ENCODE measurements at places on chromosomes 4 and X. TPM values are rescaled to one million over a fixed set of nuclear protein-coding genes. Genes with fewer than 3 reads are reported as not detected.

The NIPAL1 gene
- total RNA-seq, result 3.3 TPM

The USP9X gene
- 79.5 TPM for total RNA-seq

The HMX1 gene
- not detected for total RNA-seq

The ZNF185 gene
- 3.3 TPM for total RNA-seq

The IGFBP7 gene
- not detected for total RNA-seq

The CT83 gene
- total RNA-seq, result not detected

The STOX2 gene
- not detected for total RNA-seq

The NLGN4X gene
- not detected for total RNA-seq

DNA sequence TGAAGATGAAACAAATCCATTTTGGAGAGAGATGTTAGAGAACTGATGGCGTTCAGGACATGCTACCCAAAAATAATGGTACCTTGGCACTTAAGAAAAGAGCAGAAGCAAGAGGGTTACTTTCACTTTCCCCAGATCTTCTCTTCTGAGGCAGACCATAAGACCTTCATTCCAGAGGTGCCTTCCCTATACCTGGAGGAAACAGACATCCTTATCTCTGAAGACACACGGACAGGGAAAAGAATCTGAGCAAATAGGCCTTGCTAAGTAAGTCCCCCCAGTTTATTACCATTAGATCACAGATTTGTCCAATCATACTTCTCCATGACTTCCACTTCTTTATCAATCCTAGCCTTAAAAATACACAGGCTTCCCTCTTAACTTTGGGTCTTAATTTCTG lies 2.0 kb upstream of the FGF2 start:
- no peak for DNase-seq

- DNase-seq, result no peak
These were observed 55.8 kb downstream of the FGF16 start for GRCh38 chrX:77502951-77503525.

GRCh38 chr4:7966281-7967062 lies 26.8 kb upstream of the AFAP1 start:
- no peak for DNase-seq

- DNase-seq, result no peak
These were observed 223.2 kb upstream of the TEX13C start for GRCh38 chrX:125096469-125096868.

GRCh38 chr4:15139599-15139998 lies 137.3 kb downstream of the CPEB2 start:
- DNase-seq, result no peak

- DNase-seq, result no peak
These were observed 22.2 kb downstream of the PHKA2 start for GRCh38 chrX:18961686-18962085.

DNA sequence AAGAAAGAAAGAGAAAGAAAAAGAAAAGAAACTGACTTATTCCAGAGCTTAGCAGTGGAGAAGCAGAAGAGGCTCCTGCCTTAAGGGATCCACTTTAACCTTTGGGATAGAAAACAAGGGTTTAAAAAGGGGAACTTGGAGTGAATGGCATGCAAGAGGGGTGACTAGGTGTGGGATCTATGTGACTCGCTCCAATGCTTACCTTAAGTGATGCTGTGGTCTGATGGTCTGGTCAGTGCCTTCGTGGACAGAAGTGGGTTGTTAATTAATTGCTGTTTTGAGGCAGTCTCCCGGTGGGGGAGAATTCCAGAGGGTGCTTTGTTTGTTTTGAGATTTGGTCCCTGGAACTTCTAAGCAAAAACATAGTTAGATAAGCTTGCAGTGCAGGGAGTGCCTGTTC lies 21.1 kb upstream of the RHOXF1 start:
- no peak for DNase-seq

DNA sequence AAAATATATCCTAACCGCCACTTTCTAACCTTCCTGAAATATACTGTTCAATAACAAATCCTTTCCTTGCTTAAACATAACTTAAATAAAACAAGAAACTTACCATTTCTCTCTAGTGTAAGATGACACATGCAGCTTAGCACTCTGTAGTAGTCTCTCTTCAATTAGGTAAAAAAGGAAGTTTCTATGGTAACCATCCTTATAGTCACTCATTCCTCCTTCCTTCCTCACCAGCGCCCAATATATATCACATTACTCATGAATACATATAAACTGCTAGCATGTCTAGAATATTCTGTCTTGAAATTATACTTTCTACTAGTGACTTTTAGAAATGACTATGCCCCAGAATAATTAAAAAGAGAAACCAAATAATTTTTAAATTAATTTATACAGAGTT lies 112.2 kb downstream of the SNCA start:
- DNase-seq, result no peak

DNA sequence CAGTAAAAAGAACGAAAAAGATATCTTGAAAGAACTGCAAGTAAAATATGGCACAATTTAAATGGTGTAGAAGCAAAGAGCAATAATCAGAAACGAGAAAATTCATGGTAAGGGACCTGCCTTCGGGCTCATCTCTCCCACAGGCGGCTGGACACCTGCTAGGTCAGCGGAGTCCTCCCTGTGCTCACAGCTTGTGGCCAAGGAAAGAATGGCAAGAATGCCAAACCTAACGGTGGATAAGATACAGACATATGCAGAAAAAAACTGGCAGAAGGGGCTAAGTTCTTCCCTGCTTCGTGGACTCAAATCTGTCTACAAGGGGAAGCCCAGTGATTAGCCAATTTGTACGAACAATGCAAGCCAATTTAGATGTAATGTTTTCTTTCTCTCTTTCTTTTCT lies 152.1 kb upstream of the VCX start:
- no peak for DNase-seq

GRCh38 chrX:18377796-18378195 lies 23.3 kb upstream of the SCML2 start:
- DNase-seq, result no peak

DNA sequence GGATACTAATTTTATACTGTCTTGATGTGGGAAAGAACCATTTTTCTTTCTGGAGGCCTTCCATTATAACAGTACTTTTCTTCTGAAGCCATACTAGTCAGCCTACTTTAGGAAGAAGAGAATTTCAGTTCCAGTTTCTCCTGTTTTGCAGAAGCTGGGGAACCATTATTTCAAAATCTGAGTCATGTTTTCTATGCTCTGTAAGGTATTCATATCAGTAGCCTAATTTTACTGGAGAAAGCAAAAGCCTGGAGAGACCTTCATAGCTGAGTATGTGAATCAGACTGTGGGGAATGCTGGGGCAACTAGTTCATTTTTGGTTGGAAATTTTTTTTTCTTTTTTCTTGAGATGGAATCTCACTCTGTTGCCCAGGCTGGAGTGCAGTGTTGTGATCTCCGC lies 22.4 kb downstream of the AFF1 start:
- no peak for DNase-seq

DNA sequence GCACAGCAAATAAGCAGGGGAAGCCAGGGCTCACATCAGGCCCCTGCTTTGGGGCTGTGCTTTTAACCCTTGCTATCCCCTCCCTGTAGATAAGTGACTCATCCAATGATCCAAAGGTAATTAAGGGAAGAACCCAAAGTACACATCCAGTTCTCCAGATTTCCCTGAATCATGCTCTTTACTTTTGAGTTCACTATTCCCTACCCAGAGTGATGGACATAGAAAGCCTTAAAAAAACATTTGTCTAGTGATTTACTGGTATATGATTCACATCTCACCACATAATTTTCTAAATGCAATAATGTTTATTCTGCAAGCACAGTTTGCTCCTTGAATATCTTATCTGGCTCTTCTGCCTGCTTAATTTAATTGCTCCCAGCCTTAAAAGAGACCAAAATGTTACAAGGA lies 136.2 kb downstream of the PPP3CA start:
- no peak for DNase-seq

GRCh38 chr4:48038666-48039065 lies 22.1 kb downstream of the NIPAL1 start:
- no peak for DNase-seq

DNA sequence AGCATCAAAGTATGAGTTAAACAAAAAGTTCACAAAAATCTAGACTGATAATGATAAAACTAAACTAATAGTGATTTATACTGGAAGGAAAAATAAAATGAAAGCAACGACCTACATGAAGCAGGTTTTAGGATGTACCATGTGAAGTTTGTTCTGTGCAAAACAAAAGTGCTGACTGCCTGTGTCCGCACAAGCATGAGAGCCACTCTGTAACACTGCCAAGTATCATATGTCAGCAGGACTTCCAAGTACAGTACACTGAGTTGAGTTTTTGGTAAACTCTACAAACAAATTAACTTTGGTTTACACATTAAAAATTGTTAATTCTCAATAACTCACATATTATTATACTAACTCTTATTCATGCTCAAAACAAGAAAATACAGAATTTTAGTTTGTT lies 459.0 kb downstream of the PDGFC start:
- DNase-seq, result no peak

- no peak for DNase-seq
These were observed 3.4 kb downstream of the FAM149A start for GRCh38 chr4:186107947-186108346.

DNA sequence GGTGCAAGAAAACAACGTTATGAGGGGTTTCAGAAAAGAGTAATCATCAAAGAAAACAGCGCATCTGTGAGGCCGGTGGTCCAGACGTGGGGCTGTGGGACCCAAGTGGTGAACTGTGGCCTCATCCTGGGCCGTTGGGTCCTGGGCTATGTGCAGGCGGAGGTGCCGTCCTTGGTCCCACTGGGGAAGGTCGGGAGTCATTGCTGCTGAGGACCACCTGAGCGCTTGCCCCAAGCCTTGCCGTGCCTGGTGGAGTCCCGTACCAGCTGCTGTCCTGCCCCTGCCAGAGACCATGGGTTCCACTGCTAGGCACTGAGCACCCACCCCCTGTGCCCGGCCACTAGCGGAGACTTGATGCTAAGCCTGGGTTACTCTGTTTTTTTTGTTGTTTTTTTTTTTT lies 25.5 kb upstream of the UVSSA start:
- DNase-seq, result no peak

- no peak for DNase-seq
These were observed 20.6 kb downstream of the SH3KBP1 start for GRCh38 chrX:19866626-19867410.

- DNase-seq, result no peak
These were observed 40.3 kb downstream of the NHS start for GRCh38 chrX:17415242-17415810.

- no peak for DNase-seq
These were observed 183.3 kb downstream of the ZIC3 start for GRCh38 chrX:137749246-137749645.

DNA sequence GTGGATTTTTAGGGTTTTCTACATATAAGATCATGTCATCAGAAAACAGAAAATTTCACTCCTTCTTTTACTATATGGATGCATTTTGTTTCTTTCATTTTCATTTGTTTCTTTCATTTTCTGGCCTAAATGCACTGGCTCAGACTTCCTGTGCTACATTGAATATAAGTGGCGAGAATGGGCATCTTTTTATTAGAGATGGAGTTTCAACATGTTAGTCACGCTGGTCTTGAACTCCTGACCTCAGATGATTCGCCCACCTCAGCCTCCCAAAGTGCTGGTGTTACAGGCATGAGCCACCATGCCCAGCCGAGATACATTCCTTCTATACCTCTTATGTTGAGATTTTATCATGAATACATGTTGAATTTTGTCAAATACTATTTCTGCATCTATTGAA lies 61.8 kb downstream of the BRWD3 start:
- DNase-seq, result no peak

GRCh38 chr4:23484689-23485088 lies 405.2 kb downstream of the PPARGC1A start:
- no peak for DNase-seq

DNA sequence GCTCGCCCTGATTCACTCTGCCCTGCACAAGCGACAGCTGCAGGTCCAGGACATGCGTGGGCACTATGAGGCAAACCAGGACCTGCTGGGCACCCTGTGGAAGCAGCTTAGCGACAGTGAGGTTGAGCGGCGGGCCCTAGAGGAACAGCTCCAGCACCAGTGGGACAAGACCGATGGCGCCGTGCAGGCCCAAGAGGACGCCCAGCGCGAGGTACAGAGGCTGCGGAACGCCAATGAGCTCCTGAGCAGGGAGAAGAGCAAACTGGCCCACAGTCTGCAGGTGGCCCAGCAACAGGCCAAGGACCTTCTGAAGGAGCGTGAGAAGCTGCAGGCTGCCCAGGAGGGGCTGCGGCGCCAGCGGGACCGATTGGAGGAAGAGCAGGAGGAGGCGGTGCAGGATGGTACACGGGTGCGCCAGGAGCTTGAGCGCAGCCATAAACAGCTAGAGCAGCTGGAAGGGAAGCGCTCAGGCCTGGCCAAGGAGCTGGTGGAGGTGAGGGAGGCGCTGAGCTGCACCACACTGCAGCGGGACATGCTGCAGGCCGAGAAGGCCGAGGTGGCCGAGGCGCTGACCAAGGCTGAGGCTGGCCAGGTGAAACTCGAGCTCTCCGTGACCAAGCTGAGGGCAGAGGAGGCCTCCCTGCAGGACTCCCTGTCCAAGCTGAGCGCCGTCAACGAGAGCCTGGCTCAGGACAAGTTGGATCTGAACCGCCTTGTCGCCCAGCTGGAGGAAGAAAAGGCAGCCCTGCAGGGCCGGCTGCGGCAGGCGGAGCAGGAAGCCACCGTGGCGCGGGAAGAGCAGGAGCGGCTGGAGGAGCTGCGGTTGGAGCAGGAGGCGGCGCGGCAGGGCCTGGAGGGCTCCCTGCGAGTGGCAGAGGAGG lies 12.8 kb downstream of the SMIM10L2A start:
- no peak for DNase-seq

GRCh38 chr4:44425614-44426208 lies 22.9 kb downstream of the KCTD8 start:
- no peak for DNase-seq

DNA sequence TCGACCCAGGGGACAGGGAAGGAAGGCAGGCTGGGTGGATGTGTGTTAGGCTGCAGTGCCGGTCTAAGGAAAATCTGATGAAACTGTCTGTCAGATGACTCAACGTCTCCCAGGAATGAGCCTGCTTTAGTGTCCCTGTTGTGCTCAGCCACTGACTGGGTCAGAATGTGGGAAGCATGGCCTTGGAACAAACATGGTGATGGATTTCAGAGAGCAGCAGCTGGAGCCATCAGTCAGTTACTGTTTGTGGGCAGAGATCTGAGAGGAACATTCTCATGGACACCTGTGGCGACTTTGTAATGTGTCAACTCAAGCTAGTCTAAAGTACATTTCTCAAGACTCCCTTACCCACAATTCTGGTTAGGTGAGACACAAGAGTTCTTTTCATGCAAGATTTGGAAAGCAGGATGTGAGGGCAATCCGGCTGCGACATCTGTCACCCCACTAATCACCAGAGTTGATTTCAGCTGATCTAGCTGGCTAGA lies 63.2 kb downstream of the ANAPC10 start:
- no peak for DNase-seq

DNA sequence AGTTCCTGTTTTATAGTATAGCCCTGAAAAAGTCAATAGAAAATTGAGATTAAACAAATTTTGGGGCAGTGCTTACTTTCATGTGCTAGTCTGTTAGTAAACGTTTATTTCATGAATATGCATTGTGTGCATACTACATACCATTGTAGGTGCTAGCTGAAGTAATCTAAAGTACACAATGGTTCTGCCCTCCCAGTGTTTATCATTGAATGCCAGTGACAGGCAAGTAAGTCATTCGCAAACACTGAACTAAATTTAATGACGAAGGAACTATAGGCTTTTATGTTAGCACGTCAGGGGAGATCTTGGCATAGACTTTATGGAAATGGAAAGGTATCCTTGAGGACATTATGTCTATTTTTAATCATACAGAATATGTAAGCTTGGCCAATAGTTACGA lies 426.9 kb upstream of the EPHA5 start:
- DNase-seq, result no peak
